G401 (cell line): ENCODE measurements at places on chromosomes 12 and 14.
A peak's percentile ranks its signal among the peaks of the same experiment; 100 is the strongest.

- no peak for DNase-seq
These were observed 64.3 kb upstream of the C14orf180 start for GRCh38 chr14:104515059-104515810.

- peak; percentile 28 for DNase-seq
These were observed 1.0 kb downstream of the HOMEZ start for GRCh38 chr14:23284654-23285529.

DNA sequence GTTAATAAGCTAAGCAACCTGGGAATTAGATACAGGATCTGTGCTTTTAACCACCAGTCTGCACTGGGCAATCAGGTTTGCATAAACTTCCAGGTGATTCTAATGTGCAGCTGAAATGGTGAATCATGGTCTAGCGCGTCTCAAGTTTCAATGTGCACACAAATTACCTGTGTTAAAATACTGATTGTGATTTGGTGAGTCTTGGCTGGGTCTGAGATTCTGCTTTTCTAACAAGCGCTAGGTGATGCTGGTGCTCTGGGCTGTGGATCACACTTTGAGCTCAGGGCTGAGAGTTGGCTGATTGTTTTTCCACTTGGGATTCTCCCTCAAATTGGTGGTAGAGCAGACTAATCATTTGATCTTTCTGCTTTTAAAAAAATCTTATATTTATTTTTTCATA, 124.8 kb downstream of the C12orf75 start:
- no peak for DNase-seq

DNA sequence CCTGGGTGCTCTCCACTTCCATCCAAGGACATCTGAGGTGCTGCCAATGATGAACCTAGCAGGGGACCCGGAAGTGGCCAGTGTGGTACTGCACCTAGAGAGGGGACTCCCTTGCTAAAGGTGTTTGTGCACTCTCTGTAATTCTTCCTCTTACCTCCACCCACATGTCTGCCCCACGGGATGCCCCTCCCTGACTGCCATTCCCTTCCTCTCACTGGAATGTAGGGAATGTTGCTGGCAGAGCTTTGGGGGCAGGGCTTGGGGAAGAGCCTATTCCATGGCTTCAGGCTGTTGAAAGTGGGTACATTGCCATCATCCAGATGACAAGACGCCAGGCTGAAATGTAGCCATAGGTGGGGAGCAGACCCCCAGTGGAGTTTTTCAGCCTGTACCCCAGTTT, 153.2 kb downstream of the SMOC1 start:
- DNase-seq, result no peak

- DNase-seq, result no peak
These were observed 9.4 kb downstream of the ZBTB42 start for GRCh38 chr14:104810316-104810715.

DNA sequence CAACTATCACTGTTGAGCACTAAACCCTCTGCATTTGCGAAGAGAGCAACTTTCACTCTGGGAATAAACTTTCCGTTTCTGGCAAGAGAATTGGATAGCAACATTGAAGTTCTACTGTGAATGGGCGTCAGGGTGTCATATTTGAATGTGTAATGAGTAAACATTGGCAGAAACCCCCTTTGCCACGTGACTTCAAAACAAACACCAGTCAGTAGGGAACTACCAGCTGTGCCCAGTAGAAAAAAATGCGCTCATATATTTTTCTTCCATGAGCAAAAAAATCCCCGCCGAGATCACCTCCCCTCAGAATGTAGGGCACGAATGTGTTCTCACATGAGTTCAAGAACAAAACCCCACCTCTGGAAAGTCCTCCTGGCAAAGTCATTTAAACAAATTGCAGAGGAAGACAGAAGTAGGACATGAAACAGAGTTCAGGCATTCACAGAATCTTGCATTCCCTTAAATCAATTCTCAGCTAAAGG, 80.6 kb downstream of the BTG1 start:
- no peak for DNase-seq

GRCh38 chr12:88854260-88854659, 274.0 kb upstream of the KITLG start:
- no peak for DNase-seq

- no peak for DNase-seq
These were observed 5.9 kb downstream of the NGB start for GRCh38 chr14:77265187-77265515.
